ENCODE measurements at places on chromosomes 1 and 21.

- peak; percentile 80 for DNase-seq
These were observed 34.3 kb upstream of the RAP1GAP start for GRCh38 chr1:21703318-21703963.

GRCh38 chr1:236515443-236515958 is 8.3 kb upstream of the LGALS8 start:
- no peak for DNase-seq

DNA sequence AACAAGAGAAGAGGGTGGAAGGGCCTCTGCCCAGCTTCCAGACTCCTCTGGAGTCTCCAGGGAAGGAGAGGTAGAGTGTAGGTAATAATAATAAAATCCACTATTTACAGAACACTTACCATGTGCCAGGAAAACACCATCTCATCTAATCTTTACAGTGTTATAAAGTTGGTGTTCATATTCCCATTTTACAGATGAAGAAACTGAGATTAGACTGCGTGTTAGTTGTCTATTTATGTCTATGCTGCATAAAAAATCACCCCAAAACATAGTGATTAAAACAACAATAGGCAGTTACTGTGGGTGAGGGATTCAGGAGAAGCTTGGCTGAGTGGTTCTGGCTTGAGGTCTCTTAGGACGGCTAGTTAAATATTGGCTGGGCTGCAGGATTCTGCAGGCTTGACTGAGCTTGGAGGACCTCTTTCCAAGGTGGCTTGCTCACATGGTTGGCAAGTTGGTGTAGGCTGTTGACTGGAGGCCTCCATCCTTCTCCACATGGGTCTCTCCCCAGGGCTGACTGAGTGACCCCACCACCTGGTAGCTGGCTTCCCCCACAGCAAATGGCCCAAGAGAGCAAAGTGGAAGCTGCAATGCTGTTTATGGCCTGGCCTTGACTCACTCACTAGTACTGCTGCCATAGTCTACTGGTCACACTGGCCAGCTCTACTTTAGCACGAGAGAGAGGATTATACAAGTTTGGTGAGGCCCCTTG is 6.5 kb upstream of the ALX3 start:
- DNase-seq, result no peak

DNA sequence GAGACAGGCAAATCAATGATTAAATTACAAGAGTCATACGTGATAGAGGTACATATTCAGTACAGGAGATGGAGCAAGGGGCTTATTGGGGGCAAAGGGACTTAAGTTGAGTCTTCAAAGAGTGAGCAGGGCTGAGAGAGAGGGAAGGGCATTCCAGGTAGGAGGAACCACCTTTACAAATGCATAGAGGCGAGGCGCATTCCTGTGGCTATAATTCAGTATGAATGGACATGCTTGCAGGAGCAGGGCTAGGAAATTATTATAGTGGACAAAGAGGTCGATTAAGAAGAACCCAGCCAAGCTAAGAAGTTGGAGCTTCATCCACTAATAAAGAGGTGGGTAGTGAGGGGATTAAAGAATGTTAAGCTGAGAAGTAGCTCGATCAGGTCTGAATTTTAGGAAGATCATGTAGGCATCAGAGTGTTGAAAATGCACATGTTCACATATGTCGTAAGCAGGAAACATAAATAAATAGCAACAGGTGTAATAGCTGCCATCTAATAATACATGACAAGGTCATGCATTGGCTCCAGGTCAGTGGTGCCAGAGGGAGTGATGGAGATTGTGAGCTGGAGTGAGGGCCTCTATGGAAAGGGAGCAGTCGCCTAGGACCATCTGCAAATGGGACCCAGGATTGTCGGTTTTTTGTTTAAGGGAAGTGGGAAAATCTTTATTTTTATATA is 12.0 kb upstream of the HNRNPU start:
- DNase-seq, result no peak

DNA sequence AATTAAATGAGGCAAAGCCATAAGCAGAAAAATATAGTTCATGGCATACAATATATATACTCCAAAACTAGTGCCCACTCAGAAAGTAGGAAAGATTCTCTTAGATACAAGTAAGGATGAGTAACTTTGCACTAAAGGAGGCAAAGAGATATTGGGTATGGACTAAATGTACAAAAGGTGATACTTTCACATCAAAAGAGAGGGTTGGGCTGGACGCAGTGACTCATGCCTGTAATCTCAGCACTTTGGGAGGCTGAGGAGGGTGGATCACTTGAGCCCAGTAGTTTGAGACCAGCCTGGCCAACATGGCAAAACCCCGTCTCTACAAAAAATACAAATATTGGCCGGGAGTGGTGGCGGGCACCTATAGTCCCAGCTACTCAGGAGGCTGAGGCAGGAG is 6.7 kb downstream of the KYAT3 start:
- DNase-seq, result no peak

GRCh38 chr1:89831462-89832120 is 10.8 kb downstream of the LRRC8D start:
- no peak for DNase-seq

DNA sequence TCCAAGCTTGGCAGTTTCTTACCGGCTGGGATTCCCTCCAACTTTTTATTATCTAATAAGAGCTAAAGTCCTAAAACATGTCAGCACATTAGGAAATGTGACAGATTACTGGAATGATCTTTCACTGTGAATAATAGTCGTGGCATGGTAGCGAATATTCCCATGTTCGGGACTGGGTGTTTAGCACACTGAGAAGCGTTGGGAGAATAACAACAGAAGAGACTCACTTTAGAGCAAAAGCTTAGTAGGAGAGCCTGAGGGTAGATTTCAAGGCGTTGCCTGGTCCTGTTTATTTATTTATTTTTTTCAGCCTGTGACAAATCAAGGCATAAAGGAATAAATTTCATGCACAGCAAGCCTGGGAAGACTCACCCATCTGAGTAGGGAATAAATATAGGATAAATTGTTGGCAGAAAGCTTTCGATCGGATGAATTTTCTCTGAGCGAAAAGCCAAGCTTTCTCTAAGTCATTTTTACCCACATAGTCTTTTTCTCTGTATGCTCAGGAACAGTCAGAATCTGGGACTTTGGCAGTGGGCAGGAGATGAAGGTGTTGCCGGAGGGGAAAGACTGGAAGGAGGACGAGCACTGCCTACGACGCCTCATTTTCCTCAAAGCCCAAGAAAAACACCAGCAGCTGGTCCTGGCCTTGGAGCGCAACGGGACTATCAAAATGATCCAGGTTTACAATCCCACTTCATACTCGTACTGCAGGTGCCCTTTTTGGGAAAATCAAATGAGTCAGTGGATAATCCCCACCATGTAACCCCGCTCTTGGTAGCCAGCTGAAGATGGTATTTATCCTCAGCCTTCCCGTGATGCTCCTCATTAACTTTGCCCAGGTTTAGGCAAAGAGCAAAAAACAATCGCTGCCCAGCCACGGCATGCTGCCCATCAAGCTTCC is 97.2 kb downstream of the WDR64 start:
- no peak for DNase-seq

- DNase-seq, result no peak
These were observed 38.5 kb downstream of the DAB1 start for GRCh38 chr1:57385336-57385735.

DNA sequence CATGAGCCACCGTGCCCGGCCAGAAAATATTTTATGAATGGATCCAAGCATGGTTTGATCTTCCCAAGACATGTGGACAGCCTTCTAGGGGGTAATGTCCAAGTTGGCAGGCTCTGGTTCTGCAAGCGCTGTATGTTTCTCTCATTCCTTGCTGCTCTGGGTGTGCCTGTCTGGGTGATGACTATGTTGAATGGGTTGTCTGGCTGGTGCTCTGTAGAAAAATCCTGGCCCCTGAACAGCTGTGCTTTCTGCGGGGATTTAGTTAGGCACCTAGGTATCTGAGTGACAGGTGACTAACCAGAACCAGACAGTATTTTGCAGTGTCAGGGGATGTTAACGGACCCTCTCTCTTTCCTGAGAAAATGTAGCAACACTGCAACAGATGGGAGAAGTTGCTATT is 14.1 kb downstream of the HUNK start:
- no peak for DNase-seq

DNA sequence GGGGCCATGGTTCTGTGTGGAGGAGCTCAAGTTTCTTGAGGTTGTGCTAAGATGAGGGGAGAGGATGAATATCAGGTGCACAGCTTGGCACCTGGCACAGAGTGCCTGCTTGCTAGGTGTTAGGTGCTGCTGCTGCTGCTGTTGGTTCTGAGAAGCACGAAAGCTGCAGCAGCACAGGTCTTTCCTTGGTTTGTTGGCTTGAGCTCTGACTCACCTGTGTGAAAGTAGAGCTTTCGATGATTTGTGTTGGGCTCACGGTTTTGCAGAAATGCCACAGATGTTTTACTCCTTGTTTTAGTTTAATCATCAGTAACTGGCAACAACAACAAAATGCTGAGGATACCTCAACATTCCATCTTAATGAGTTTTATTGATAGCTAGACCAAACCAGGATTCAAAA is 221.6 kb downstream of the BRINP2 start:
- no peak for DNase-seq

- peak; percentile 40 for DNase-seq
These were observed 284.4 kb upstream of the C1orf105 start for GRCh38 chr1:172135978-172136610.

GRCh38 chr1:12756273-12756672 is 10.3 kb downstream of the CFAP107 start:
- no peak for DNase-seq

- DNase-seq, result no peak
These were observed 8.7 kb upstream of the NRAS start for GRCh38 chr1:114725230-114725629.

DNA sequence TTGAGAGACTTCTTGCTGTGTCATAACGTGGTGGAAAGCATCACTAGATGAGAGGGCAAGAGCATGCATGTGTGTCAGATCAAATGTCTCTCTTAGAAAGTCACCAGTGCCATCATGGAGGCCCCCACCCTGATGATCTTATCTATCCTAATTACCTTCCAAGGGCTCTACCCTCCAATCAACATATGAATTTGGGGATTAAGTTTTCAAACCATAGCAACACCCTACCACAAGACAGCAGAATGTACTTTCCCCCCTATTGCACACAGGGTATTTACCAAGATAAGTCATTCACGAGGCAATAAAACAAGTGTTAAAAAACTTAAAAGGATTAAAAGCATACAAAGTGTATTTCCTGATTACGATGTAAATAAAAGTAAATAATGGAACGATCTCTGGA is 515.6 kb downstream of the LMO4 start:
- no peak for DNase-seq

- DNase-seq, result no peak
These were observed 116.9 kb upstream of the TIAM1 start for GRCh38 chr21:31460980-31461379.

- DNase-seq, result no peak
These were observed 37.6 kb downstream of the NDUFS5 start for GRCh38 chr1:39063775-39064174.

DNA sequence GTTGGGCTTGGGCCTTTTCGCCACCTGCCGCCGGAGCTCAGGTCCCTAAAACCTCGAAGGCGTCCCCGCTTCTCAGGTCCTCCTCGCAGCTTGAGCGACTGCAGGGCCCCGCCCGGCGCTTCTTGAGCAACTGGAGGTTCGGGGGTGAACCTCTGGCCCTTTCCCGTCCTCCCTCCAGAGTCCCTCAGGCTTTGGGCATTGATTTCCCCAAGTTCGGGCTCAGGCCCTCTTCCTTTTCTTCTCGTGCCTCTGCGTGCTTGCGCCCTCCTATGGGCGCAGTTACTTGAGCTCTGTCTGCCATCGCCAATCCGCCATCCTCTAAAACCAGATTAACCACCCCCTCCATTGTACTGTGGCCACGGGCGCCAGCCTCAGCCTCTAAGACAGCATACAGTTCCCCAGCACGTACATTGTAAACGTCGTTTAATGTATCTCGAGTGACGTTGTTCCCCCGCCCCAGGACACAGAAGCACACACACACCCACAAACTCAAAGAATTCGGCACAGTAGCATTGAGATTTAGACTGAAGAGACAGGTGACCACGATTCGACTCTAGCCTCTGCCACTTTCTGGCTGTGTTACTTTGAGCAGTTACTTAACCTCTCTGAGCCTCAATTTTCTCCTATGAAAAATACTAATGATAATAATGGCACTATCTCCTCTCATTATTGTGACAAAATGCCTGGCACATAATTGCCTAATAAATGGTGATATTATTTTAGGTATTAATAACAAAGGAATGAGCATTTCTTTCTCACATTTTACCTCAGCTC is 22.6 kb downstream of the BTG2 start:
- peak; percentile 27 for DNase-seq

DNA sequence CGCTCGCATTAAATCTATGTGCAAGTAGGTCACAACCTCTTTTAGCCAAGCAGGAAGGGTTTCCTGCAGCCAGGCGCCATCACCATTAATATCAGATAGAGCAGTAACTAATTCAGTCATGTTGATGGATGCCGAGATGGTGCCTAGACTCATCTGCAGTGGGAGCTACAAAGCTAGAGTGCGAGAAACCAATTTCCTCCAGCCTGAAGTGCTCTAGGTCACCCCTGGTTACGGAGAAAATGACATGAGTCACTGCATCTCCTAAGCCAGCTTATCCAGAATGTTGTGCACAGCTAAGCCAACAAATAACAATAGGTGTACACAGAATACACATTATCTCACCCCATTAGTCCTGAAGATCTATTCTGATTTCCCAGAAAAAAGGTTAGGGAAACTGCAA is 36.0 kb downstream of the OVAAL start:
- no peak for DNase-seq

- DNase-seq, result no peak
These were observed 8.2 kb downstream of the SLC19A1 start for GRCh38 chr21:45533846-45534635.

GRCh38 chr1:94793296-94793656 is 26.9 kb upstream of the SLC44A3 start:
- peak; percentile 11 for DNase-seq

GRCh38 chr1:89833183-89834082 is 12.6 kb downstream of the LRRC8D start:
- DNase-seq, result no peak

DNA sequence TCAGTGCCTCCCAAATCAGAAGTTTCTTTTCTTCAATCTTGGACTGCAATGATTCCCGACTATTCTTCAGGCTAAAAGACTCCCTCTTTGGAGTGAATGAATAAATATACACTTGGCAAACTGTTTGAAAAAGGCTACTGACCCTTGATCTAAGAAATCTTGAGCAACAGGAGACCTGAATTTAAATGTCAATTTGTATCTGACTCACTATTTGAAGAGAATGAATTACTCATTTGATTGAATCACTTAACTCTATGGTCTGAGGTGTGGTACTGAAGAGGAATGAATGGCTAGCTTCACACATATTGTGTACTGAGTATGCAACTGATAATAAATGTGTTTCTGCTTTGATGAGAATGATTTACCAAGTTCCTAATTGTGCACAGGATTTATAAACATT is 4.6 kb upstream of the SMG7 start:
- no peak for DNase-seq

GRCh38 chr1:93729906-93730305 is 48.3 kb upstream of the BCAR3 start:
- no peak for DNase-seq

DNA sequence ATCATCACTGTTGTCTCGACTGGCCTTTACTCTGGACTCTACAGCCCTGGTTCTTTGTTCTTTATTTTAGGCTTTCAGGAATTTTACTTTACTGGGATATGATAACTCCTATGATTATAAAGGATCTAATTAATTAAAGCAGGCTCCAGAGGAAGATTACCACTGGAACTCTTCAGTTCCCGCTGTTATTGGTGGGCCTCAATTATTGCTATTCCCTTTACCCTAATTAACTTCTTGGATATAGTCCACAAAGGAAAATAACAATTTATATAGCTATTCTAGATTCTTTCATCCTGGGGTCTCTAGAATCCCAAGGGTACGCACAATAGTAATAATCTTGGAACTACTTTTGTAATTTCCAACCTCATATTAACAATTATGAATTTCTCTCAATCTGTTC is 8.5 kb upstream of the OVAAL start:
- no peak for DNase-seq
